ENCODE measurements at places on chromosomes 13 and 19.

GRCh38 chr19:37593996-37594303 is 642 bp downstream of the ZNF571 start:
- no peak for DNase-seq

GRCh38 chr19:12757544-12758274 is 6.1 kb downstream of the BEST2 start:
- no peak for DNase-seq

DNA sequence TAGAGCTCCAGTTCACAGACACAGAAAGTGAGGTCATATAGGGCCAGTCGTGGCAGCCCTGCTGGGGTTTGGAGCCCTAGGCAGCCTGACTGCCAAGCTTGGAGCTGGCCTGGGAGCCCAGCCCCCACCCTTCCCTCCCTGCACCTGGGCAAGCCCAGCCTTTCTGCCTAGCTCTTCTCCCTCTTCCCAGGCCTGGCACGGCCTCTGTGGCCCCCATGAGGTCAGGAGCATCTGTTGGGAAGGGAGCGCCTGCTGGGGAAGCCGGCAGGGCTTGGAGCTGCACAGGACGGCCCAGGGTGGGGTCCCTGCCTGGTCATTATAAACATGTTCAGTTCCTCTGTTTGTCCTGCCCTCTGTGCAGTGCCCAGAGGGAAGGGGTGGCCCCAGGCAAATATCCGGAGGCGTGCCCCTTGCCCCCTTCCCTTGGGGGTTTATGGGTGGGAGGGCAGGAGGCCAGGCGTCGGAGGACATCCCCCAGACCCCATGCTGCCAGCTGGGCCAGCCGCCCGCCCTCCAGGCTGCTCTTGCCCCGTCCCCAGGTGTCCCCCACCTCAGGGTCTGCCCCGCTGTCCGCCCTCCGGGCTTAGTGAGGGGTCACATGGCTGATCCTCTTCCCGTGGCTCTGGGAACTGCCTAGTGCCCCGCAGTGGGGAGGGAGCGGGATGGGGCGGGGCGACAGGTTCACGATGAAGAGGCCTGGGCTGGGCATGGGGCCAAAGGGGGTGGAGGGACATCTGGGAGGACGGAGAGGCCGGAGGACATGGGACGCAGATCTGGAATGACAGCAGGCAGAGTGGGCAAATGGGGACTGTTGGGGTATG is 30.0 kb upstream of the NCCRP1 start:
- no peak for DNase-seq

- DNase-seq = no peak
Observed at GRCh38 chr13:50612717-50613116, 230.8 kb downstream of the DLEU7 start.

DNA sequence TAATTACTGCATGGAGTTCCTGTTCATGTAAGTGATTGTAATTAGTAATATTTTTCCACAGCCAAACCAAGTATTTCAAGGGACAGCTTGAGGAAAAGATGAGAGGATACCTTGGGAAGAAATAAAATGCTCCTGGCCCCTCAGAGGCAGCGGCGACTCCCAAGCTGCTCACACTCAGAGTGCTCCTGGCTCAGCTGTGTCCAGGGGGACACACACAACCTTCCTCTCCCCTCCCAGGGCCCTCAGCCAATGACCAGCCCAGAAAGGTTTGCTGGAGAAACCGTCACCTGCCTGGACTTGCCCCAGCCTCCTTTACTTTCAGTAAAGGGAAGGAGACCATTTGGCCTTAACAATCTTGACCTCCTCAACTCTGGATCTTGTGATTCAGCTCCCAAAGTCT is 51.1 kb downstream of the CRYL1 start:
- DNase-seq = no peak

DNA sequence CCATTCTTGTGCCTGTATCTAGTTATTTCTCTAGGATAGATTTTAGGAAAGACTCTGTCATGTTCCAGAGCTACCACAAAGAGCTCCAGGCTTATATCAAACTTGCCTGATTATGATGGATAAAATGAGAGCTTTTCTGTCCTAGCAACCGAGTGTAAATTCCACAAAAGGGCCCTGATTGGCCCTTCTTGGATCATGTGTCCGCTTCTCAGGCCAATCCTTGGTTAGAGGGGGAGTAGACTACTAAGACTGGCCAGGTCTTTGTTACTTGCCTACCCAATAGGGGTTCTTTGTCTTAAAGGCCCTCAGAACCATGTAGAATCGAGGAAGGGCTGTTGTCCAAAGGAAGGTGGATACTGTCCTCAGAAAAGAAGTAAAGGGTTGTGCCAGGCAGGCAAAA is 2.4 kb downstream of the DHX34 start:
- no peak for DNase-seq

DNA sequence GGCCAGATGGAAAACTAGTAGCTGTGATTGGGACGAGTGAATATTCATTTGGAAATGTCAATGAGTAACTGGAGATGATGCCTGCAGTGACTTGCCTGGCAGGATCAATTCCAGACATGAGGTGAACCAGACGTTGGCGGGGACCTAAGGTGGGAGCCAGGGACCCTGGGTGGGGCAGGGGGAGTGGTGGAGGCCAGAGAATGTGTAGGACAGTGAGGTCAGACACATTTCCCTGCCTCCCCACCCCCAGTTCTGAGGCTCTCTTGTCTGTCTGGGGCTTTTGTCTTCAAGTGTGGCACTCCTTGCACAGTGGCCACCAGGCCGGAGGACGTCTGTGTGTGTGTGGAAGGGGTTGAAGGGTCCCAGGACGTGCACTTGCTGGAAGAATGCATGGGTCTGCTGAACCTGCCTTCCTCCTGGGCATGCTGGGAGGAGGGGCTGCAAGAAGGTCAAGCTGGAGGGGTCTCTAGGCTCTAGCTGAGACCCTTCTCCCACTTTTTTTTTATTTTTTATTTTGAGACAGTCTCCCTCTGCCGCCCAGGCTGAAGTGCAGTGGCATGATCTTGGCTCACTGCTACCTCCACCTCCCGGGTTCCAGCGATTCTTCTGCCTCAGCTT is 51.6 kb downstream of the CHST8 start:
- DNase-seq = no peak

DNA sequence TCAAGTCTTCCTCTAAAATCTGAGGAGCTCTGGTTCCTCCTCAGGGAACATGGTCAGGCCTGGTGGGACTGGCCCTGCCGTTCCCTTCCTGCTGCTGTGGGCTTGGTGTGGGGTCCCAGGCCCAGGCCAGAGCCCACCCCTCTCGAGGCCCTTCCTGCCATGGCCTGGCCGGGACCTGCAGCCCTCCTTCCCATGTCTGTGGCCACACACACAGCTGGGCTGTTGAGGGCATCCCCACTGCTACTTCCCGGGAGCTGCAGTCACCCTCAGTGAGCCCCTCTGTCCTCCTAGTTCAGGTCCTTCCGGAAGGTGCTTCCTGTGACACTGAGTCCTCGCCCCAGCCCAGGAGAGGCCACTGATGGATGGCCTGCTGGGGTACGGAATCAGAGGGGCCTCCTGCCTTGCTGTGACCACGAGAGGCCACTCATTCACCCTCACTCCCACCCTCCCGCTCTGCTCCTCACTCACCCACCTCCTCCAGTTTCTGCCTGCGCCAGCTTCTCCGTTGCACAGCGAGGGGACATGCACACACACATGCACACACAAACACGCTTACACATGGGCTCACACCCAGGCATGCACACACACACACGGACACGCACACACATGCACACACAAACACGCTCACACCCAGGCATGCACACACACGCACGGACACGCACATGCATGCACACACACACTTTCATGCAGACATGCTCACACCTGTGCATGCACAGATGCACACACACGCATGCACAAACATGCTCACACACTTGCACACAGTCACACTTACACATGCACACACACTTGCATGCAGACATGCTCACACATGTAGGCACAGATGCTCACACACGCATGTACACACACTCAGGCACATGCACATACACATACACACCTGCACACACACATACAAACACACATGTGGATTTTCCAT is 7.3 kb upstream of the MCF2L start:
- no peak for DNase-seq

DNA sequence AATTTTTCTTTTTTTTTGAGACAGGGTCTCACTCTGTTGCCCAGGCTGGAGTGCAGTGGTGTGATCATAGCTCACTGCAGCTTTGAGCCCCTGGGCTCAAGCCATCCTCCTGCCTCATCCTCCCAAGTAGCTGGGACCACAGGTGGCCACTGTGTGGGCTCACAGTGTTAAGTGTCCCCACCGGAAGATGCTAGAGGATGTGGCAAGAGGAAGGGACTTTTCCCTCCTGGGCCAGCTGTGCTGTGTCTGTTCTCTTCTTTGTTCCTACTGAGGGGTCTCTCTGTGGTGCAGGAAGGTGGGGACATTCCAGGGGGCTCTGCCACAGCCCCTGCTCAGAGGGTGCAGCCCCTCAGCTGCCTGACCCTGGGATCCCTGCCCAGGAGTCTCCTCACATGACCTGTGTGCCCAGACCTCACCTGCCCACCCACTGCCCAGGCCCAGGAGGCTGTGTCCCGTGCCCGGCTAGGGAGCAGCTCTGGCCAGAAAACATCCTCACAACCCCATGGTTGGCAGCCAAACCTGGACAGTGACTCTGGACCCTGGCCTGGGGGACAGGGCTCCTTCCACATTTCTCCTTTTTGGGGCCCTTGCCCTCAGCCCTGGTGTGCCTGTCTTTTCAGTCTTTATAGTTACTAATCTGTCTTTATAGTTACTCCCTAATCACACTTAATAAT is 14.4 kb upstream of the ANKRD10 start:
- DNase-seq = no peak

- no peak for DNase-seq
Observed at GRCh38 chr13:110698689-110699088, 7.2 kb downstream of the CARS2 start.

GRCh38 chr19:5891938-5892771 is 11.4 kb downstream of the NDUFA11 start:
- DNase-seq = no peak

- no peak for DNase-seq
Observed at GRCh38 chr13:65679240-65679639, 1550.9 kb downstream of the PCDH9 start.

DNA sequence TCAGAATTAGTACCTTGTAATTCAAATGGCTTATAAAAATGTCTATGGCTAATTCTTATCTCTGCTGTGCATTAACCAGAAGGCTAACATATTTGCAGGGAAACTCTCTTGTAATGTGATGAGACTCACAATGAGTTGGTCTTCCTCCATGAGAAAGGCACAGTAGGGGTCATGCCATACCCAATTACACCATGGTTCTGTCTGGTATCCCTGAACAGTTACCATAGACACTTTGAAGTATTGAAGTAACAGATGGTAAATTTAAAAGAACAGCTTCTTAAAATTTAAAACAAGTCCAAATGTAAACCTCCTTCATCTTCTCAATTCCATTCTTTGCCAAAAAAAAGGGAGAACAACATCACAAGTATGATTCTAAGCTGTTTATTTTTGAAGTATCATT is 22.6 kb upstream of the SLAIN1 start:
- no peak for DNase-seq

DNA sequence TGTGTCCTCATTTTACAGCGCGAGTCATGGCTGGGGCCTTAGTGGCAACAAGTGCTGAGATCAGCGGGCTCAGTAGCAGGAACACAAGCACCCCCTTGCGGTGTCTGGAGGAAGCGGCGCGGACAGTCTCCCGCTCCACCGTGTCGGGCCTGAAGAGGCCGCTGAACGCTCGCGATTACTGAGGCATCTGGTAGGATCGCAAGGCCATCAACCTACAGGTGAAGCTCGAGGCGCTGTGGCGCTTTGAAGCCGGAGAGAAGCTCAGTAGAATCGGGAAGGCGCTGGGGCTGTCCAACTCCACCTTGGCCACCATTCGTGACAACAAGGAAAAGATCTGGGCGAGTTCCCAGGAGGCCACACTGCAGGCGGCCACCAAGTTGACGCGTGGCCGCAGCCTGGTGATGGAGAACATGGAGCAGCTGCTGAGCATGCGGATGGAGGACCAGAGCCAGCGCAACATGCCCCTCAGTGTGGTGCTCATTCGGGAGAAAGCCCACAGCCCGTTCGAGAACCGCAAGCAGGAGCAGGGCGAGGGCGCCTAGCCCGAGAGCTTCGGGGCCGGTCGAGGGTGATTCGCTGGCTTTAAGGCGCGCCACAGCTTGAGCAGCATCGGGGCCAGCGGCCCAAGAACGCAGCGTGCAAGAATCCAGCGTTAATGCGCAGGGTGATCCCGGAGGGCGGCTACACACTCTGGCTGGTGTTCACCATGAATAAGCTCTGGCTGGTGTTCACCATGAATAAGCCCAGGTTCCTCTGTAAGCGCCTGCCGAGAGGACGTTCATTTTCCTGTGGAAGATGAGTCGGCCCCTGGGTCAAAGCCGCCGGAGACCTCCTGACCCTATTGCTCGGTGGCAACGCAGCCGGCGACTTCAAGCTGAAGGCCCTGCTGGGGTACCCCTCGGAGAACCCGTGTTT is 8.3 kb upstream of the MZF1 start:
- DNase-seq = no peak

GRCh38 chr19:2381148-2381820 is 21.2 kb downstream of the TMPRSS9 start:
- DNase-seq = no peak

DNA sequence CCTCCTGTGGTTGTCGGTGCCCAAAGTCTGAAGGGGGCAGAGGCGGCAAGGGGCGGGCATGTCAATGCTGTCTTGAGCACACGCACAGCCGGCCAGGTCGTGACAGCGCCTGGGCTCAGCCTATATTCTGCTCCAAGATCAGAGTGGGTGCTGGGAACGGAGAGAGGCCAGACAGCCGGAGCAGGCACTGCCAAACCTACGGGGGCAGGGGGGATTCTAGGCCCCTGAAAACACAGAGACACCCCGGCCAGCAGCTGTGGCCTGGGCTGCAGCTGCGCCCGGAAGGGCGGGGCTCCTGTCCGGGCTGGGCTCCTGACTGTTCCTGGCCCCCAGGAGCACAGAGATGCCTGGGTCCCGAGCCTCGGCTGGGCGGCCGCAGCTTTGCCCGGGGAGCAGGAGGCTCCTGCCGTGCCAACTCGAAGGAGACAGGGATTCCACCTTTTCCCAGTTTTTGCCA is 2662.9 kb upstream of the PCDH20 start:
- no peak for DNase-seq

GRCh38 chr19:13024951-13025697 is 29.8 kb downstream of the NFIX start:
- peak; percentile 38 for DNase-seq

DNA sequence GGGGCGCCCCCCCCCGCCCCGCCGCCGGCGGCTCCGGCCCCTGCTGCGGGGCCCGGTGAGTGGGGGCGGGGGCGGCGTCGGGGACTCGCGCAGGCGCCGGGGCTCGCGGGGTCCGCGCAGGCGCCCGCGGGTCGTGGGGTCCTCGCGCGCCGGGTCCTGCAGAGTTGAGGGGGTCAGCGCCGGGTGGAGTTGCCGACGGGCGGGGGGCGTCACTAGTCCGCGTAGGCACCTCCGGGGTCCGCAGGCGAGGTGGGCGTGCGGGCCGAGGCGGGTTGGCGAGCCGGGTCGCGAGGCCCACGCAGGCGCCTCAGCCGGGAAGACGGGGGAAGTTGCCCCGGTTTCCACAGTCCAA is 365 bp downstream of the PPP6R1 start:
- no peak for DNase-seq

DNA sequence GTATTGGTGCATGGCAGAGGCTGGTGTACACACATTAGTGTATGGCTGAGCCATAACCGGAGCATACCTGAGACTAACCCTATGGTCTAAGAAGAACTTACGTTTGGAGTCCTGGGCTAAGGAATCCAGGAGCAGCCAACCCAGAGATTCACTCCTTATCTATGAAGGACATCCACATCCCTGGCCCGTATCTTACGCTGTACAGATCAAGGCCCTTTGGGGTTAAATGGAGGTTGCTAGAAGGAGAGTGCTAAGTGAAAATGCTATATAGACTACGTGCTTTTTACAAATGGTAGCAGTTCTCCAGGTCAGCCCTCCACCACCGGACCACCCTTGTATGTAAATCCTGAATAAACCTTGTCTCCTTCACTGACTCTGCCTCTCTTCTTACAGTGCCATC is 1.9 kb upstream of the SUGT1 start:
- no peak for DNase-seq

- DNase-seq = no peak
Observed at GRCh38 chr13:79194272-79194671, 211.8 kb downstream of the RBM26 start.
